RPMI8226 (cell line): ENCODE measurements at places on chromosomes 11 and 22.

DNA sequence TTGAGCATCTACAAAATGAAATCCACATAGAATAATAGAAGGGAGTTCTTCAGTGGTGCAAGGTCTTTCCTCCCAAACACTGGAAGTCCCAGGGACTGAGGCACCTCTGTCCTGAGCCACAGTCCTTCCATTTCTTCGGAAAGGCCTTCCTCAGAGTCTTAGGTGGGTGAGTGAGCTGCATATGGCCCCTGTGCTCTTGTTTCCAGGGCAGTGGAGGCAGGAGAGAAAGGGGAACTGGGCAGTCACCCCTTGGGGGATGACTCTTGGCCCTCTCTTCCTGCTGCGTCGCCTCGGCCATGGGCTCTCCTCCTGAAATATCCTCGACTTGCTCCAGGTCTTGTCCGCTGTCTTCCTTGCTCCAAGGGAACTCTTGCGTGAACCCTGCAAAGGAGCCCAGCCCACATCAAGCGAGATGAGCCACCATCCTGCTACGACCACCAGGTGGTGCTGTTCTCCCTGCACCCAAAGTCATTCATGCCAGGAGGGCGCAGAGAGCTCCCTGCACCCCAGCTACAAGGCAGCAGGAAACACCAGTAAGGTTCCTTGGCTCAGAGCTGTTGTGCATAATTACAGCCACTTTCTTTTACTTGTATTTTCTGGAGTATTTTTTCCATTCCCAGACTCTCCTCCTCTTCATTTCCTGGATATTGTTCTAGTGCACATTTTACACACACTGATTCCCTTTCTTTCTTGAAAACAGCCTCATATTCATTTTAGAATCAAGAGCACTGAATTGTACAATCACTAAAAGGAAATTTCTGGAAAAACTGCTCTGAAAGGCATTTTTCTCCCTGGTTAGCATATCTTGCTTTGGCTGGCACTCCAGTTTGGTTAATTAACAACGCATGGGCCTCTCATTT, 397.8 kb downstream of the OPCML start:
- DNase-seq: peak; percentile 47

- DNase-seq: no peak
Measured at GRCh38 chr22:28188178-28188879, 269.3 kb upstream of the PITPNB start.

DNA sequence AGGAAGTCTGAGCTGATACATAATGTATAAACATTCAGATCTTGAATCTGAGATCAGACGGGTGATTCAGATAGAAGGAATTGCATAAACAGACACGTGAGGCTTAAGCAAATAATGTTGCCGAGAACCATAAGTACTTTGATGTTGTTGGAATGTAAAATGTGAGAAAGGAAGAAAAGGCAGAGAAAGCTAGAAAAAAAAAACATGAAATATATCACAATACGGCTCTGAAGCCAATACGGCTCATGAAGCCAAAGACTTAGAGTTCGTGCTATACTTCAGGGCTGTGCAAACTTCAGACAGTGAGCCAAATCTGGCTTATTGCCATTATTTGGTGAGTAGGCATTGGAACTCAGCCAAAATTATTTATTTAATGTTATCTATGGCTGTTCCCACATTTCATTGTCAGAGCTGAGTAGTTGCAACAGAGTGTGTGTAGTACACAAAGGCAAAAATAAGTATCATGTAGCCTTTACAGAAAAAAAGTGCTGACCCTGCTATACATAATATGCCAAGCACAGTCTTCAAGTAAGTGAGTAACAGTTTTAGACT, 673.3 kb downstream of the CNTN5 start:
- no peak for DNase-seq

DNA sequence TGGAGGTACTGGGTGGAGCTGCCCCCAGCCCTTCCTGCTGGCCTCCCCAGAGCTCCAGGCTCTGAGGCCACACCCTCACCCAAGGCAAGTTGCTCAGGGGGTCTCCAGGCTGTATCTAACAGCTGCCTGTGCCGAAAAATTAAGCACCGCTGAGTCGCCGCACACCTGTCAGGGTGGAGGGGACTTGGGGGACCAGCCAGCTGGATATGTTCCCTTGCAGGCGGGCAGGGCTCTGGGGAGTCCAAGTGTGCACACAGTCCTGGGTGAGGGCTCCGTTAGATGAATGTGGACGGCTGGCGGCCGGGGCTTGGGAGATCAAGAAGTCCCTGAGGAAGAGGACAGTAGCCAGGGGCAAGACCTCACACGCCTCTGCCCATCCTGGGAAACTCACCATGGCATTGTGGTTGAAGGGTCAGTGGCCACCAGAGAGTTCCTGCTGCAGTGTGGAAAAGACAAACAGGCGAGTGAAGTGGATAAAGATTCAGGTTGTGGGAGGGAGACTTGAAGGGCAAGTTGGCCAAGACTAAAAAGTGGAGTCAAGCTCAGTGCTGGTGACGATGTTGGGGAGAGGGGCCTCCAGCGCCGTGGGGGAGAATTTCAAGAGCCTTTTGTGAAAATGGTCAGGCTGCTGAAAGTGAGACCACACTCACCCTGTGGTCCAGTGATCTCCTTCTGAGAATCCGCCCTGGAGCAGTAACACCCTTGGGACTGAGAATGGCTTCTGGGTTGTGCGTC, 69.6 kb downstream of the CDKN1C start:
- DNase-seq: no peak

- DNase-seq: peak; percentile 67
Measured at GRCh38 chr11:59551659-59552521, 40.6 kb downstream of the OR4D9 start.

GRCh38 chr11:28964811-28965210, 856.6 kb downstream of the METTL15 start:
- DNase-seq: no peak

GRCh38 chr11:19435306-19435989, 194.7 kb upstream of the E2F8 start:
- no peak for DNase-seq

DNA sequence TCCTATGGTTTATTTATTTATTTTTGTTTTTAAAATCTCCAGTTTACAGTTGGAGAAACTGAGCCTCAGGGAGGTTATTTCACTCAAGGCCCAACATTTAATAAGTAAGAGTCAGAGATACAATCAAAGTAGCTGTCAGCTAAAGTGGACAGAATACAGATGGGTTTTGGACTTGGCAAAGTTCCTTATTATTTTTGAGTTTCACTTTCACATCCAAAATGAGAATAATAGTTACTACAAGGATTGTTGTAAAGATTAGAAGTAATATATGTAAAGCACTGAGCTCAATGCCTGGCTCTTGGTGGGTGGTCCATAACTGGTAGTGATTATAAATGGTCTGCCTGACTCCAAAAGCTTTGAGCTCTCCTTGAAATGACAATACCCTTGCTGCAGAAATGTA, 87.5 kb upstream of the SESN3 start:
- no peak for DNase-seq

DNA sequence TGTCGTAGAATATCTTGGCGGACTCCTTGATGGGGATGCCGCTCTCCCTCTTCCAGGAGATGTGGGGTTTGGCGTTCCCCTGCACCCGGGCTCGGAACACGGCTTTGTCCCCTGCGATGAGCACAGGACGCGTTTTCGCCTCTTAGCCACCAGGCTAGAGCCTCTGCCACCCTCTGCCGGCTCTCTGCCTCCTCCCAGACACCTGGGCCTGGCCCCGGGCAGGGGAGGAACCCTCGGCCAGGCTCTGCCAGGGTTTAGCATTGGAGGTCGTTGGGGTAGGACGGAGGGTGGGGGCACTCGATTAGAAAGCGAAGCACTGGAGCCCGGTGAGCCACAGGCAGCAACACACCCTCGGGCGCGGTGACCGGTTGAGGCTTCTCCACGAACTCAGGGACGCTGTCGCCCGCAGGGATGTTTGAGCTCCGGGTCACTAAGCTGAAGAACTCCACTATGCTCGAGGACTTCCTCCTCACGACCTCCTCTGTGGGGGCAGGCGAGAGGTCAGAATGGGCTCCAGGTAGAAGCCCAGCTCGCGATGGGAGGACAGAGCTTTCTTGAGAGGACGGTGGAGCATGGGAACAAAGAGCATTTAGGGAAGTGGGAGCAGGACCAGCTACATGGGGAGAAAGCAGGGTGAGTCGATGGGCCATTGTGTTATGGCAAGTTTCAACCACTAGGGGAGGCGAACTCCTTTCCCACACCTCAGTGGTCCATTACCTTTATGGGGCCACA, 4.3 kb downstream of the IGSF22 start:
- peak; percentile 33 for DNase-seq

GRCh38 chr11:76250520-76251225, 44.4 kb upstream of the WNT11 start:
- no peak for DNase-seq

GRCh38 chr22:24951942-24952836, at the start of gene KIAA1671:
Gene KIAA1671, plus strand, starts transcription at chr22:24952716. Its CDS starts 75,284 bp downstream, at chr22:25028000.
- peak; percentile 93 for DNase-seq

- no peak for DNase-seq
Measured at GRCh38 chr11:79352349-79352703, 88.5 kb downstream of the TENM4 start.

GRCh38 chr22:45518580-45518991, 15.9 kb downstream of the FBLN1 start:
- DNase-seq: no peak

- DNase-seq: no peak
Measured at GRCh38 chr22:27088026-27088425, 430.6 kb downstream of the MIAT start.

DNA sequence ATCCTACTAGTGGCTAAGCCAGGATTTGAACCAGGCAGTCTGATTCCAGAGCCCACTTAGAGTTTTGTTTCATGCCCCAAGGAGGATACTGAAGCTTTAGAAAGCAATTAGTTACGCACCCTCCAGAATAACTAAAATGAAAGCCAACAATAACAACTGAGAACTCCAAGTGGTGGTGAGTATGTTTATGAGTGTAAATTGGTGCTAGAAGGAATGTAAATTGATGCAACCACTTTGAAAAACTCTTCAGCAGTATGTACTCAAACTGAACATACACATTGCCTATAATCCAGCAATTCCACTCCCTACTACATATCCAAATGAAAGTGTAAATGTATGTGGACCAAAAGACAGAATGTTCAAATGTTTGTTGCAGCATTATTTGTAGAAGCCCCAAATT, 6.7 kb upstream of the ARL14EP start:
- no peak for DNase-seq

DNA sequence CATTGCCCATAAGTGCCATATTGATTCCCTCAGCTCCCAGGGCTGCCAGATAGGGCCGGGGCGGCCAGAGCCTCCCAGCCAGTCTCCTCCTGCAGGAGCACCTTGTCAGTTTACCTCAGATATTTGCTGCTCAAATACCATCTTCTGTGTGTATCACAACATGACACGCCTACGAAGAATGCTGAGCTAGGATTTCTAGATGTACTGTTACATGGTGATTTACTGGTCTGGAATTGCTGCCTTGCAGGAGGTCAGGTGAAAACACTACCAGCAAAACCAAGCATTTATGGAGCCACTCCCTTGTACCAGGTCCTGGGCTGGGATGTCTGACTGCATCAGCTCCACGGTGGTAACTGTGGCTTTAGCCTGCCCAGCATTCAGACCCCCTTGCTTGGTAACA, 11.8 kb downstream of the MICAL3 start:
- DNase-seq: no peak

- no peak for DNase-seq
Measured at GRCh38 chr11:35825386-35825785, 118.5 kb upstream of the LDLRAD3 start.

GRCh38 chr22:32801537-32802236, at the start of gene TIMP3:
Gene TIMP3, plus strand, starts transcription at chr22:32801705. Its CDS starts 297 bp downstream, at chr22:32802002.
- no peak for DNase-seq

- DNase-seq: no peak
Measured at GRCh38 chr11:111734101-111734953, 31.9 kb downstream of the PPP2R1B start.

DNA sequence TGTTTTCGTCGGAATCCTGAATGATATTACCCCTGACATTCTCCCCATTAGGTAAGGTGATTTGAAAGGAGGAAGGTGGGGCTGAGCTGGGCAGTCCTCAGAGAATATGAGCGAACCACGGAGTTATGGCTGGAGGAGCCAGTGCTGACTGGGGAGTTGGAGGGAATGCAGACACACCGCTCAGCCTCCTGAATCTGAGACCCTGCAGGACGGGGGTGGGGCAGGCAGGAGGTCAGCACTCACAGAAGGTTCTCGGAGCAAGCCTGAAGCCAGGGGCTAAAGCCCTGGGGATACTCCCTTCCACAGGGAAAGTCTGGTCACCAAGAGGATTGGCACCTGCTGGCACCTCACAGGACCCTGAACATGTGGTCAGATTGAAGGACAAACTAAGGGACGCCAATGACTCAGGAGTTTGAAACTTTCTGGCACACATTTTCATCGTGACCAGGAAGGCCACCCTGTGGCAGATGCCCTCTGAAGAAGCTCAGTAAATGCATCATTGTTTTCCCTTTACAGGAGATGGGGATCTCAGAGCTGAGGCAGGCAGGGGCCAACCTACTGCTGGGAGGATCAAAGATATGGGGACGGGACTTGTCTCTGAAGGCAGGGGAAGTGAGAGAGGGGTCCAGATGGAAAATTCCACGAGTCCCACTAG, 26.9 kb upstream of the FCHSD2 start:
- no peak for DNase-seq

DNA sequence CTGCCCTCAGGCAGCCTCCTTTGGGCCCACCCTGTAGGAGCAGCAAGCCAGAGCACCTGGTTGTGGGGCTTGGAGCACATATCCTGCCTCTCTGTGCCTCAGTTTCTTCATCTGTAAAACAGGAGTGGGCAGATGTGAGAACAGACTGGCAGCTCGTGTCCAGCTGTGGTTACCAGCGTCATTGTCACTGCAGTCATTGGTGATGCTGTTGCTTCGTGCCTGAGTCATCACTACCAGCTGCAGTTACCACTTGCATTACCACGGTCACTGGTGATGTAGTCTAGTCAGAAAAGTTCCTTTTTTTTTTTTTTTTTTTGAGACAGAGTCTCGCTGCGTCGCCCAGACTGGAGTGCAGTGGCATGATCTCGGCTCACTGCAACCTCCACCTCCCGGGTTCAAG, 20.4 kb downstream of the RSPH14 start:
- DNase-seq: no peak

DNA sequence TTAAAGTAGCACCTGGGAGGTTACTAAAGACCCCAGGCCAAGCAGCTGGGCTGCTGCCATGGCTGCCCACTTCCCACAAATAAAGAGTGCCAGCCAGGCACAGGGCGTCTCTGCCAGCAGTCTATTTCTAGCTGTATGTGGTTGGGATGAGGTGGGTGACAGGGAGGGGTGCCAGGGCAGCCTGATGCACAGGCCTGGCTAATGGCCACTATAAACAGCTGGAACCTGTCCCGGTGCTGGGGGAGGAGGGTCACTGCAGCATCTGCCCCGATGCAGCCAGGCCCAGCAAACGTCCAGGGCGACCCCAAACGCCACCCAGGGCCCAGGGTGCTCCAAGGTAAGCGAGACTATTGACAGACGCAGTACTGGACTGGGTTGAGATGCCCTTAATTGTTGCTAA, 37.4 kb downstream of the SCUBE1 start:
- no peak for DNase-seq

GRCh38 chr11:132551016-132551415, 981.3 kb downstream of the OPCML start:
- DNase-seq: no peak
